A549 treated with CORT108297 at 1 μM for 4 hours (cell line): ENCODE measurements at places on chromosomes 4 and X. TPM values are rescaled to one million over a fixed set of nuclear protein-coding genes. Genes with fewer than 3 reads are reported as not detected.

ANKRD50 gene
- 3.8 to 5.6 TPM (median 5.2 TPM) in 5 replicates for total RNA-seq

ARHGAP4 gene
- 1.1 to 2.4 TPM (median 1.7 TPM) in 5 replicates for total RNA-seq

HSD17B13 gene
- 0.04 to 0.08 TPM in 2 of 5 replicates, not detected in the others for total RNA-seq

AFP gene
- total RNA-seq = 1.7 to 2.5 TPM (median 2.0 TPM) in 5 replicates

BEND4 gene
- total RNA-seq = 0.05 TPM in 1 of 5 replicates, not detected in the others

FMR1NB gene
- total RNA-seq = not detected in 5 replicates

OGT gene
- total RNA-seq = 30.0 to 46.7 TPM (median 44.1 TPM) in 5 replicates

GAB3 gene
- total RNA-seq = 0.36 to 0.78 TPM (median 0.47 TPM) in 5 replicates

ARL9 gene
- 0.07 TPM in 1 of 5 replicates, not detected in the others for total RNA-seq

SLC25A14 gene
- 15.9 to 19.6 TPM (median 17.6 TPM) in 5 replicates for total RNA-seq

RTL9 gene
- total RNA-seq = 0.05 to 0.08 TPM (median 0.06 TPM) in 5 replicates

GRID2 gene
- not detected in 5 replicates for total RNA-seq

NWD2 gene
- not detected in 5 replicates for total RNA-seq

TLR10 gene
- total RNA-seq = 0.03 to 0.07 TPM (median 0.04 TPM) in 4 of 5 replicates, not detected in the other

DOK7 gene
- 0.38 to 0.95 TPM (median 0.46 TPM) in 5 replicates for total RNA-seq

FAM47E gene
- 0.12 to 0.22 TPM (median 0.18 TPM) in 5 replicates for total RNA-seq

PDCL2 gene
- not detected in 5 replicates for total RNA-seq

CXorf38 gene
- total RNA-seq = 8.4 to 11.1 TPM (median 10.3 TPM) in 5 replicates

SULT1B1 gene
- 0.01 to 0.05 TPM (median 0.03 TPM) in 4 of 5 replicates, not detected in the other for total RNA-seq

TEX11 gene
- not detected in 5 replicates for total RNA-seq

PLA2G12A gene
- total RNA-seq = 4.4 to 13.6 TPM (median 11.1 TPM) in 5 replicates

GUCY1A1 gene
- total RNA-seq = not detected in 5 replicates

ODAM gene
- total RNA-seq = not detected in 5 replicates

LGI2 gene
- total RNA-seq = 0.11 to 0.34 TPM (median 0.16 TPM) in 5 replicates

COPS4 gene
- total RNA-seq = 23.4 to 37.0 TPM (median 24.5 TPM) in 5 replicates

RNF150 gene
- 0.27 to 0.51 TPM (median 0.39 TPM) in 5 replicates for total RNA-seq

VCX3B gene
- total RNA-seq = not detected in 5 replicates

PABPC1L2B gene
- not detected in 5 replicates for total RNA-seq

SLC16A2 gene
- total RNA-seq = 24.3 to 31.4 TPM (median 25.6 TPM) in 5 replicates

DCAF12L1 gene
- not detected in 5 replicates for total RNA-seq
